CD4-positive, alpha-beta T cell treated with Interleukin-2 at 100 ng/mL for 4 hours (primary cell): ENCODE measurements at places on chromosomes 4 and X.

DNA sequence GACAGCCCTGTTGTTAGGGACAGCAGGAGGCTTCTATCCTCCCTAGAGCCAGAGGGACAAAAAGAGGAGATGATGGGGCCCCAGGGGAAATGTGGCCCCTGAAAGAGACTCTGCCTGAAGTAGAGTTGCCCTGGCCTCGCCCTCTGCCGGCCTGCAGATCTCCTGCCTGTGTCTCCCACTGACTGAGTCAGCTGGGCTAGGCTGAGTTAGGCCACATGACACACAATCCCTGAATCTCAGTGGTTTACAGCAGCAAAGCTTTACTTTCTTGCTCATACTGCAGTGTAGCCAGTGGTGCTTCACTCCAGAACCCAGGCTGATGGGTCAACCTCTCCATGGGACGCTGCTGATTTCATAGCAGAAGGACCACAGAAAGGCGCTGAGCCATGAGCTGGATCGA lies 23.5 kb downstream of the DRD5 start:
- no peak for DNase-seq

DNA sequence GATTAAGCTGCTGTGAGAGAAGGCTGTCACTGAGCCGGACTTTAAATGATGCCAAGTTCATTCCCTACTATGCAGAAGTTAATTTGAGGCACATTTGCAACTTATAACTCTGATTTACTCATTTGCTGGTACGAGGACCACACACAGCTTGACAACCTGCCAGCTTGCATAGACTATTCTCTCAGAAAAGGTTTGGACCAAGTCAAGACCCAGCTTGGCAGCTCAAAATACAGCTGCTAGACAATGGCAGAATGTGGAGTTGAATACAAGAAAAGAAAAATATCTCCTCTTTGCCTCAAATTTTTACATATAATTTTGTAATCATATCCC lies 338.9 kb downstream of the DHX15 start:
- DNase-seq, result no peak

- DNase-seq, result no peak
These were observed 159.3 kb downstream of the FAM47B start for GRCh38 chrX:35101901-35102300.

GRCh38 chr4:133483600-133484246 lies 334.6 kb downstream of the PCDH10 start:
- no peak for DNase-seq

DNA sequence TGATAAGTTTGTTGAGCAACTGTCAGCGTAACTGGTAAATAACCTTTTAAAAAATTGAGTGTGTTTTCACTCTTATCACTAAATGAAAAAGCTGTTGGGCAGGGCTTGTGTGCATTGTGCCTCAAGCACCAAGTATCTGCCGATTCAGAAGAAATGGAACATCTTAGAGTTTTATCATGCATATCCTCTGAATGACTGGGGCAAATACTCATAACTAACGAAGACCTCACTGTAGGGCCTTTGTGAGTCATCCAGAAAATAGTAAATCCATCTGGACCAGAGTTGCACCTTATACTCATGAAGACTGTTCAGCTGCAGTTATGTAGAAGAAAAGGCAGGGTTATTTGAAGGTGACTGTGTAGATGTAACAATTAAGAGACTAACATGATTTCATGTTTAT lies 222.1 kb downstream of the CAMK2D start:
- DNase-seq, result no peak
